Activated CD4-positive, alpha-beta T cell treated with anti-CD3 and anti-CD28 coated beads for 36 hours (primary cell): ENCODE measurements at places on chromosomes 1 and 21. TPM values are rescaled to one million over a fixed set of nuclear protein-coding genes. Genes with fewer than 3 reads are reported as not detected.

GRCh38 chr1:241658081-241658793, 6.2 kb downstream of the WDR64 start:
- no peak overlapping the region for H3K27ac ChIP-seq
- no peaks in the 10 kb centered on the region for H3K27me3 ChIP-seq
- H3K36me3 ChIP-seq: no peaks in the 10 kb centered on the region
- DNase-seq: no peak
- H3K4me1 ChIP-seq: no peaks in the 10 kb centered on the region
- no peak overlapping the region for H3K4me3 ChIP-seq

DNA sequence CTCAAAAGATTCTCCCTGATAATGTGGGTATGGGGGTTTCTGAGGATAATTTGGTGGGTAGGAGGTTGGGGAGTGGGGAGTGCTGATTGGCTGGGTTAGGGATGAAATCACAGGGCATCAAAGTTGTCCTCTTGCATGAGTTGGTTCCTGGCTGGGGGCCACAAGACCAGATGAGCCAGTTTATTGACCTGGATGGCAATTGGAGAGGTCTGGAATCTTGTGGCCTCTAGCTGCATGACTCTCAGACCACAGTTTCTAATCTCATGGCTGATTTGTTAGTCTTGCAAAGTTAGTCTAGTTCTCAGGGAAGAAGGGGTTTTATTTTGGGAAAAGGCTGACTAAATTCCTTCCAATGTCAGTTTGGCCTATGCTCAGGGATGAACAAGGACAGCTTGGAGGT, 3.3 kb upstream of the GBP1 start:
- DNase-seq: no peak
- no peak overlapping the region for H3K4me3 ChIP-seq
- peak overlapping the region; percentile 56 for H3K27ac ChIP-seq
- H3K4me1 ChIP-seq: peaks cover 35% of the 10 kb centered on the region
- no peaks in the 10 kb centered on the region for H3K27me3 ChIP-seq

GRCh38 chr1:152061952-152062351, 25.1 kb upstream of the S100A11 start:
- no peak overlapping the region for H3K4me3 ChIP-seq
- DNase-seq: no peak
- H3K27ac ChIP-seq: no peak overlapping the region
- no peaks in the 10 kb centered on the region for H3K4me1 ChIP-seq
- H3K27me3 ChIP-seq: peaks cover 22% of the 10 kb centered on the region

GRCh38 chr1:218802799-218803198, 370.9 kb upstream of the LYPLAL1 start:
- H3K4me1 ChIP-seq: no peaks in the 10 kb centered on the region
- H3K27ac ChIP-seq: no peak overlapping the region
- H3K36me3 ChIP-seq: no peaks in the 10 kb centered on the region

- no peak overlapping the region for H3K4me3 ChIP-seq
- H3K4me1 ChIP-seq: no peaks in the 10 kb centered on the region
- peaks cover 4% of the 10 kb centered on the region for H3K36me3 ChIP-seq
- no peaks in the 10 kb centered on the region for H3K27me3 ChIP-seq
Measured at GRCh38 chr21:36788120-36788638, 89.3 kb downstream of the SIM2 start.

DNA sequence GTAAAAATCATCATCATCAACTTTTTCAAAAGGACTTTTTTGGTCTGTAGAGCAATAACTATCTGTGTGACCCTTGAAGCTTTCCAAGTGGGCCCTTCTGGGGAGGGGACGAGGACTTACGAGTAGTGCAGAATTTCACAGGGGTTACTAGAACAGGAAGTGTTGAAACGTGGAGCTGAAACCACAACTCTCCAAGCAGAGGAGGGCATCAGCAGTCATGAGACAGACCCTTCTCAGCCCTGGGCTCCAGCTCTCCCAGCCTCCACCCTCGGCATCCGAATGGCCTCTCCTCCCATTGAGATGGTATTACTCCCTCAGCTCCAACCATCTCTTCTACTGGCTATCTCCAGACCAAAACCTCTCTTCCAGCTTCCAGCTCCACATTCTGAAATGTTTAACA, 3.6 kb downstream of the FAM89A start:
- peaks cover 29% of the 10 kb centered on the region for H3K4me1 ChIP-seq
- peaks cover 15% of the 10 kb centered on the region for H3K36me3 ChIP-seq
- no peak for DNase-seq
- H3K4me3 ChIP-seq: no peak overlapping the region
- no peak overlapping the region for H3K27ac ChIP-seq

DNA sequence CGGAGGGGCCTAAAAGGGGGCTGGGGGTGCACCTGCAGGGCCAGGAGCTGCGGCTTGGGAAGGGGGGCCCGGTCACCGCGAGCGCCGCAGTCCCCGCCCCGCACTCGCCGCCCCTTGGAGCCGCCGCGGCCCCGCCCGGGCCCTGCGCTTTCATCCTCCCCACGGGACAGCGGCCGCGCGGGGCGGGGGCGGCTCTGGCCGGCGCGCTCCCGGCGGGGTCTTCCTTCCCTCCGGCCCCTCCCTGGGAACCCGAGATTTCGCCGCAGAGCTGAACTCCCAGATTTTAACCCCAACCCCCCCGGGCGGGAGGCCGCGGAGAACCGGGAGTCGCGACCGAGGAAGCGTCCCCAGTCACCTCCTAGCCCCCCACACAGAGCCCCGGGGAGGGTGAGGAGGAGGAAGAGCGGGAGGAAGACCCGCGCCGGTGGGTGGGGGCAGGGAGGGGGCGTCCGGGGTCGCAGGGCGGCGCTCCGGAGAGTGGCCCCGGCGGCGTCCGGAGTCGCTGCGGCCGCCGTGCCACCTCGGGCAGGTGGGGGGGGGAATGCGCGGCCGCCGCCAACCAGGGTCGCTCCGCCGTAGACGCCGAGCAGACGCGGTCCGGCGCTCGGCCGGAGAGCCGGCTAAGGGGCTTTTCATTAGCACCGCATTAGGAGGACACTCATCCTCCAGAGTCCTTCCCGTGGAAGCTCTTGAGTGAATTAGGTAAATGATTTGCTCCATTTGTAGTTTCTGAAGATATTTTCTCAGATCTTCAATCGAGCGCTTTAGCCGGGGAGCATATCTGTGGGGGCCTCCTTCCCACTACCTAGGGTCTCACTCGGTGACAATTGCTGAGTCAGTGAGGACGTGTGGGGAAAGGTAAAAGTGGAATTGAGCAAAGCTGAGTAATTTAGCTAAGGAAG, 31.6 kb upstream of the NFIA start:
- peak overlapping the region; percentile 65 for H3K4me3 ChIP-seq
- H3K27ac ChIP-seq: no peak overlapping the region
- H3K27me3 ChIP-seq: peaks cover 51% of the 10 kb centered on the region

Gene MMEL1
- total RNA-seq: 0.97 TPM

Gene SAMSN1
- 43.5 TPM for total RNA-seq

Gene RCSD1
- total RNA-seq: 62.0 TPM

Gene PDZK1
- not detected for total RNA-seq

Gene CA14
- not detected for total RNA-seq

Gene CHAF1B
- total RNA-seq: 36.3 TPM

Gene ARPC5
- 115 TPM for total RNA-seq
